Gastroesophageal sphincter (tissue), 4 donors: ENCODE measurements at places on chromosomes 2 and 18.

DNA sequence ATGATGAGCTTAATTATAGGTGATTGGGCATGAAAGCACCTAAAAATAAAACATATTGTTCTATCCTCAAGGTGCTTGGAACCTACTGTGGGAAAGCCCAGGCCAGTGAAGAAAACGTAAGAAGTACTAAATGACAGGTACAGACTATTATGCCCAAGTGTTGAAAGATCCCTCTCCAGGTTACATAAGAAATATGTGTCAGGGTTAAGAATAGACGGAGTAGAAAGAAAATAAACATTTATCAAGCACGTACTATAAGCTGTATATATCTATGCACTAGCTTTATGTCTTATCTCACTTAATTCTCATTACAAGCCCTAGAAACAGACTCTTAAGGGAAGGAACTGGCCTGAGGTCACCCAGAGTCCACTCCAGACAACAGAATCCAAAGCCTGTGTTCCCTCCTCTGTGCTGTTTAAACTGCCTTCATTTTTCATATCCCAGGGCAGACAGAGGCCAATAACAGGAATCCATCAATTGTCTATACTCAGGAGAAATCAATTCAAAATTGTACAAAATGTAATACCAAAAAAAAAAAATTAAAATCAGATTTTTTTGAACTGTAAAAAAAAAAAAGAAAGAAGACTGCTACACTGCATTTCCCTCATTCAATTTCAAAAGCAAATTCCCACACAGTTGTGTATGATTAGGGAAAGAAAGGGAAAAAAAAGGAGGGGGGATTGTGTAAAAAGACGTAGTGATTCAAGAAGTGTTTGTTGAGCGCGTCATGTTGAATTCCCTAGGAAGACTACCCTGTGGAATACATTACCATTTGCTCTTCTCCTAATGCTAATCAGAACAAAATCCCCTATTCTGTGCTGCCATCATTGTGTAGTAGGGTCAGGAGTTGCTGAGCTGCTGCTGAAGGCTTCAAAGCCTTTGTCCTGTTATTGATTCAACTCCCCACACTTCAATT is 156.3 kb downstream of the IRS1 start:
- ATAC-seq: no peak

DNA sequence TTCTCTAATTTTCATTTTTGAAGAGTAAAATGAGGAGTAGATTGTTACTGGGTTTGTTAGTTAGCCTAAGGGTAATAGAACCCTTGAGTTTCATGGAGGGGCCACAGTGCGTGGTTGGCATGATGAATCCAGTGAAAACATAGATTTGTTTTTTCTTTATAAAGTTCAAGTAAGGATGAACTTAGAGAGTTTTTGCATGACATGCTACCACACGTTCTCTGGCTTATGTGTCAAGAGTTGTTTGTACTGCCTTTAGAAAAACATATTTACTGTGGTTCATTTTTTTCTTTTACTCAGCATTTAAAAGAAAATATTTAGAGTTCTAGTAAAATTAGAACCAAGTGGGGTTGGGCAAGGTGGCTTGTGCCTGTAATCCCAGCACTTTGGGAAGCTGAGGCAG is 21.8 kb downstream of the RBM44 start:
- no peak for ATAC-seq

- ATAC-seq: no peak
Measured at GRCh38 chr2:647003-647560, 30.1 kb downstream of the TMEM18 start.

GRCh38 chr2:20596193-20596972 is 54.5 kb downstream of the HS1BP3 start:
- ATAC-seq: no peak

DNA sequence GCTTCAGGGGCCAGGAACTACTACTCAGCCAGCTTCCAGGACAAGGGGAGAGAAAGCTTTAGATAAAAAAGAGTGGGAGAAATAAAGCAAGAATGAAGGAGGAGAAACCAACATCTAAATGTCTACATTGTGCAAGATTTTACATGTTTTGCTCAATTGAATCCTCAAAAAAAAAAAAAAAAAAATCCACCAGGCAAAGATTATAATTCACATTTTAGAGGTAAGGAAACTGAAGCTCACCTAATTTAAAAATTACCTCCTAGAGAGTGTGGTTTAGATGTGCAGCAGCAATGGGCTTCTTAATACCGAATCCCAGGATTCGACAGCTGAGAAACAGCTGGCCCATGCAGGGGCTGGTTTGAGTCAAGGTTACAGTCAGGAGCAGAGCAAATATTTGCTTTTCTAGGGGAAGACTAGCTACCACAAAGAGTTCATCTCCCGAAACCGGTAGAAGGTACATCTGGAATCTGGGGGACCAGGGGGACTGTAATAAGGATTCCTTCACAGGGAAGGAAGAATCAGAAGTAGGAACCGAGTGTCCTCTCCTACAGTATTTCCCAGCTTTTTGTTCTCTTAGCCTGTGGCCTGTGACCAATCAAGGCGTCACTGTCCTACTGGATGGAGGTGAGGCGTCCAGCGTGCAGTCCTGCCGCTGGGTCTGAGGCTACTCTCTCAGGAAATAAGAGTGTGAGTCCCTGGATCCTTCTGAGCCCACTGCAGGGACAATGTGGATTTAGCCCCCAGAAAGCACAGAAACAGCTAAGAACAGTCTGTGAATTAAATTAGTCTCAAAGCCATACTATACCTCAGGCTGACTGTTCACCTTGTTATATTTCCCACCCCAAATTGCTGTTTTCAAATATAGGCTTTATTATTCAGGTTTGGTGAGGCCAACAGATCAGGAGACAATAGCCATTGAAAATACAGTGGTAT is 42.3 kb downstream of the IL1R2 start:
- ATAC-seq: no peak

GRCh38 chr2:10267036-10267435 is 35.7 kb upstream of the HPCAL1 start:
- ATAC-seq: no peak

GRCh38 chr2:10297959-10298531 is 4.7 kb upstream of the HPCAL1 start:
- peak; percentile 57 for ATAC-seq

DNA sequence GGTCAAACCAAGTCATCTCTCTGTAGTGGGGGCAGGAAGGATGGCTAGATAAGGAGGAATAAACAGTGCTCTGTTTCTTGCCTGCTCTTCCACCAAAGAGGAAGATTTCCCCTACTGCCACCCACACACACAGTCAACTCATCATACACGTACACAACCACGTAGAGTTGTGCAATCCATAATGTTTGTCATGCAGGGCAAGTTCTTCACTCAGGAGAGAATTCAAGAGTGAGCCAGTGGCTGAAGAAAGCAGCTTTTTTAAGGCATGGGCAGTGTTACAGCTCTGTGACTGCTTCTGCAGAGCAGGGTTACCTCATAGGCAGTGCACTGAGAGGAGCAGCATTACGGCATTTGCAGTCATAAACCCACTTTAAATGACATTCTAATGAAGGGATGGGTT is 283.0 kb downstream of the RND3 start:
- no peak for ATAC-seq

DNA sequence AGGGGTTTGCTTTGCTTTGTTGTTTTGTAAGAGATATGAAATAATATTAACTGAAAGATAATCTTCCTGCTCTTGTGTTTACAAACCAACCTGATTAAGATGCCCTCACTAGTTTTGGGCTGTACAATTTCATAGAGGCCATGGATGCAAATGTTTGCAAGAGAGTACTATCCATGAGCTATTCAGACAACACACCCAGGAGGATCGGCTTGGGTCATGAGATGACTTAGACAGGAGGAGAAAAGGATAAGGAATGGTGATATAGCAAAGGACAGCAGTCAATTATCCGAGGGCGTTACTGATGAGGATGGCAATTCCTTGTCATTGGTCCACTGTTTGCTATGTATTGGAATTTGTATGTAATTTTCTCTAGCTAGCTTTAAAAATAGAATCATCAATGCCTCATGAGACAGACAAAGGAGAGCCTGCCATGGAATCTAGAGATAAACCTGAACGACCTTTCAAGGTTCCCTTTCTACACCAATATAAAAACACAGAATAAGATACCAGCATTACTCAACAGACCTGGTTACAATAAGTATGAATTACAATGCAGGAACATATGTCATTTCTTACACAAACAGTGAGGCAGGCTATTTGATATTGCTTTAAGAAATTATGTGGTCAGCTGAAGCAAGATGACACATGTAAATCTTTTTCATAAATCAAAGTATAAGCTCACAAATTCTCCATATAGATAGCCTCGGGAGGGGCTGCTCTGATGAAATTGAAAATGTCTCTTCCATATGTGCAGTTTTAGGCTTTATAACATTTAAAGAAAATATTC is 54.4 kb upstream of the SOS1 start:
- ATAC-seq: no peak

DNA sequence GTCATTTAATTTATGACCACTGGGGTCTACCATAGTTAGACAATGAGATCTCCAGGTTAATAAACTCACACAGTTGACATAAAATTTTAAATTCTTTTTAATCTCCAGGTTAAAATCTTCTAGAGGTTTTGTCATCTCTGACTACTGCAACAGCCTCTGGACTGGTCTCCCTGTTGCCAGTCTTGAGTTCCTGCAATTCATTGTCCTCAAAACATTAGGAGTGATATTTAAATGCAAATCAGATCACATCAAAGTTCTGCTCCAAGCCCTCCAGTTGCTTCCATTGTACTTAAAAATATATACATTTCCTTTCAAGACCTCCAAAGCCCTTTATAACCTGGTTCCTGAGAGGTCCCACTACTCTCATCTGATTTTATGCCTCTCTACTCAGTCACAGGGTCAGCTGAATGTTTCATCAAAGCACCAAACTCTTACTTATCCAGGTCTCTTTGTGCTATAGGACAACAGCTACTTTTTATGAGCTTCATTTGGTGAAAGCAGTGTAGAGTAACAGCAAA is 18.6 kb upstream of the LINC00305 start:
- no peak for ATAC-seq

- ATAC-seq: no peak
Measured at GRCh38 chr18:23912356-23912755, 102.2 kb upstream of the TTC39C start.

GRCh38 chr2:237563816-237564215 is 2.6 kb upstream of the PRLH start:
- ATAC-seq: no peak

DNA sequence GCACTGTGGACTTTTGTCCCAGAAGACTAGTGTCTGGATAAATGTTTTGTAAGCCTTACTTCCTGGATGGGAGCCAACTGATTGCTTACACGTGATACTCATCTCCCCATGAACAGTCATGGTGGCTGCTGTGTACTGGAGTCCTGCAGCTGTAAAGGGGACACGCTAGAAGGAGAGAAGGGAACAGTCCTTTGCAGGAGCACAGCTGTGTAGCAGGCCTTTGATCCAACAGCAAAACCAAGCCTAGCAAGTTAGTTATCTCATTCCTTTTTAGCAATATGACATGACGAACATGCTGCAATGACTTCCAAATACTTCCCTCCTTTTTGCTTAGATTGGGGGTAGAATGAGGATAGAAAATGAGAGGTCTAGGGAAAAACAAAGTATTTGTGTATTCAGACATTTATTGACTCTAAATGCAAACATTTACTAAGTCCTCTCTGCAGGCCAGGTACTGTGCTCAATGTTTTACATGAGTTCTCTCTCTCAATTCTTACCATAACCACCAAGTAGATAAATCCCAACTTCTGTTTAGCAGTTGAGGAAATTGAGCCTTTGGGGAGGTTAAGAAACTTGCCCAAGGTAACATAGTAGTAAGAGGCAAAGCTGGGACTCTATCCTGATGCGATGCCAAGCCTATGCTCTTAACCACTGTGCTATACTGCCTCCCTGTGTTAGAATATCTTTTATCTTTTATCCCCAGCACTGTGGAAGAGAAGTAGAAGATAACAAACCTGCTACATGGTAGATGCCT is 55.4 kb upstream of the CD28 start:
- ATAC-seq: peak; percentile 46

DNA sequence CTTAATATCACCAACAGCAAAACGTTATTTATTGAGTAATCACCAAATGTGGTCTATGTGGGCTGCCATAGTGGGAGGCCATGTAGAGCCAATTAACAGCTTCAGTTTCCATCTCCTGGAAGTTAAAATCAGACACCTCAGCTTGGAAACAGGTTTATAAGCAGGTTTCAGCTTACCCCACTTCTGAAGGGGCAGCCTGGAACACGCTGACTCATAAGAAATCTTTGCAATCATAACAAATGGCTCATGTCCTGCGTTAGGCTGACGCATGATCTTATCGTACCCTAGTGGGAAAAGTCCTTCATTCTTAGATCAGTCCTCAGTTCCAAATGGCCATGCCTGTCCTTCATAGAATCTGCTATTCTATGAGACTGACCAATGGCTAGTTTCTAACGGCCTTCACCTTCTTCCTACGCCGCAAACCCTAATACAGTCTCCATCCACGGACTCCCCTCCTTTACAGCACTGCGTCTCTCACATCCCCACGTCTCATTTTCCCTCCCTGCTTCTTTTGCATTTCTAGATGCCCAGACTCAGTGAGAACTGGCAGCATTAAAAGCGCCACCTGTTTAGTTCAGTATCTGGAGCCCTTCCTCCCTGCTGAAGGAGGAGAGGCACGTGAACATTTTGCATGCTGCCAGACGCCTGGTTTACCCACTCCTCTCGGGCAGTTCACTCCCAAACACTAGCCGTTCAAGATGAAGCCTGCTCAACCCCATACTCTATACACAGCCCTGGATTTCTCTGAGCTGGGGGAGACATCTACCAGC is 24.2 kb upstream of the BZW1 start:
- ATAC-seq: no peak

DNA sequence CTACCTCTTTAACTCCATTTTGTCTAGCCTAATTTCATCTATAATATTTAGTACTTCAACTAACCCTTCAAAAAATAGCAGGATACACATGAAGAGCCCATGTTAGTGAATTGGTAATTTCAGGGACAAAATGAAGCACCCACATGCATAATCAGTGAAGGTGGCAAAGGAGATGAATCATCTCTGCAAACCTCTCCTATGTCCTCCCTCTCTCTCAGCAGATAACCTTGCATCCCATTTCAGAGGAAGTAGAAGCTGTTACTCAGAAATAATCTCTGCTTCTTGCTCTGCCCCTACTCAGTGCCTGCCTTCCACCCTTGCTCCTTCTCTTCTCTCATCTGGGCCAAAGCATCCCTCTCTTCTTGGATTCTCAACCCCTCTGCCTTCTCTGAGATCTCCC is 60.2 kb upstream of the CAVIN2 start:
- ATAC-seq: no peak

DNA sequence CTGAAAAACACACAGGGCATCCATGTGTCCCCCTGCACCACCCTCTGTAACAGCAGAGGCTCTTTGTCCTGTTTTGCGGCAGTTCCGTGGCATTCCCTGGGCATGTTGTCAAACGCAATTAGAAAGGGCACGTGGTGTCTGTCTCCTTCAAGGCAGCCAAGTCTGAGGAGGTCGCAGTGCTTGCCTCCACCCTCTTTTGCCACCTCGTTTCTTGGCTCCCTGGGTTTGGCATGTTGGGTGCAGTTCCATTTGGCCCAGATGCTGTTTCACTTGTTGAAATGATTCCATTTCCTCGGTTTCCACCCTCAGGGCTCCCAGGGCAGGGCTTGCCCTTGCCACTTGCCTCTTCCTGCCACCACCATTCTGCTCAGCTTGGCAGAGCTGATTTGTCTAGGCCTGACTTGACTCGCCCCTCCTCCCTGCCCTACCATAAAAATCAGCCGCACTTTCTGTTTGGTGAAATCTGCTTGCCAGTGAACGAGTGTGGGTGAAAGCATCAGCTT is 12.4 kb downstream of the CCL20 start:
- no peak for ATAC-seq

- ATAC-seq: no peak
Measured at GRCh38 chr2:56674084-56674483, 490.3 kb downstream of the CCDC85A start.
